ENCODE measurements at places on chromosomes 13 and 19. TPM values are rescaled to one million over a fixed set of nuclear protein-coding genes. Genes with fewer than 3 reads are reported as not detected.

CYP2F1 gene
- total RNA-seq = not detected

ARL11 gene
- not detected for total RNA-seq

ATP4A gene
- total RNA-seq = not detected

TJP3 gene
- total RNA-seq = 0.53 TPM

IFNL1 gene
- total RNA-seq = not detected

MAP4K1 gene
- 0.92 TPM for total RNA-seq

FBXO17 gene
- total RNA-seq = 66.9 TPM

ZNF224 gene
- total RNA-seq = 10.9 TPM

ANGPTL4 gene
- total RNA-seq = 151 TPM

LRRC8E gene
- total RNA-seq = 5.7 TPM

C19orf73 gene
- 1.9 TPM for total RNA-seq

ZNF578 gene
- total RNA-seq = not detected

DAND5 gene
- 0.07 TPM for total RNA-seq

TINCR gene
- total RNA-seq = 3.5 TPM

ZNF486 gene
- total RNA-seq = not detected

KLK15 gene
- not detected for total RNA-seq

ZNF444 gene
- total RNA-seq = 30.1 TPM

TNNT1 gene
- 114 TPM for total RNA-seq

KLK4 gene
- 0.08 TPM for total RNA-seq

ONECUT3 gene
- not detected for total RNA-seq

PBX4 gene
- total RNA-seq = 1.6 TPM

ZNF221 gene
- 0.39 TPM for total RNA-seq

LILRA1 gene
- total RNA-seq = not detected

ZNF667 gene
- total RNA-seq = not detected

FXYD3 gene
- total RNA-seq = 0.12 TPM

SPINT2 gene
- total RNA-seq = 278 TPM

HSH2D gene
- not detected for total RNA-seq

TUBA3C gene
- not detected for total RNA-seq

ZBTB32 gene
- total RNA-seq = not detected

IGFL1 gene
- 2.5 TPM for total RNA-seq

FCAR gene
- total RNA-seq = not detected

F2RL3 gene
- total RNA-seq = not detected

ZNF792 gene
- total RNA-seq = 2.2 TPM

PRR22 gene
- total RNA-seq = 2.9 TPM

FPR1 gene
- 0.31 TPM for total RNA-seq

ZNF99 gene
- total RNA-seq = not detected

CGB5 gene
- 0.88 TPM for total RNA-seq

ITPKC gene
- 20.7 TPM for total RNA-seq

LILRB1 gene
- not detected for total RNA-seq

DZIP1 gene
- total RNA-seq = 13.6 TPM

ATP8B3 gene
- 3.1 TPM for total RNA-seq

THOP1 gene
- 77.7 TPM for total RNA-seq

RFPL4AL1 gene
- 0.28 TPM for total RNA-seq

MUC16 gene
- 0.07 TPM for total RNA-seq

ATP1A3 gene
- total RNA-seq = 5.4 TPM

CCNA1 gene
- 0.51 TPM for total RNA-seq

TEX101 gene
- total RNA-seq = not detected

TMEM86B gene
- 5.2 TPM for total RNA-seq

ZNF723 gene
- total RNA-seq = not detected

MBOAT7 gene
- total RNA-seq = 121 TPM

SDHAF1 gene
- 48.7 TPM for total RNA-seq

LRRC63 gene
- not detected for total RNA-seq

IGFL3 gene
- 0.21 TPM for total RNA-seq
